ENCODE measurements at places on chromosomes 5 and 9.

- DNase-seq = no peak
These were observed 367.6 kb downstream of the ENC1 start for GRCh38 chr5:74272831-74273451.

DNA sequence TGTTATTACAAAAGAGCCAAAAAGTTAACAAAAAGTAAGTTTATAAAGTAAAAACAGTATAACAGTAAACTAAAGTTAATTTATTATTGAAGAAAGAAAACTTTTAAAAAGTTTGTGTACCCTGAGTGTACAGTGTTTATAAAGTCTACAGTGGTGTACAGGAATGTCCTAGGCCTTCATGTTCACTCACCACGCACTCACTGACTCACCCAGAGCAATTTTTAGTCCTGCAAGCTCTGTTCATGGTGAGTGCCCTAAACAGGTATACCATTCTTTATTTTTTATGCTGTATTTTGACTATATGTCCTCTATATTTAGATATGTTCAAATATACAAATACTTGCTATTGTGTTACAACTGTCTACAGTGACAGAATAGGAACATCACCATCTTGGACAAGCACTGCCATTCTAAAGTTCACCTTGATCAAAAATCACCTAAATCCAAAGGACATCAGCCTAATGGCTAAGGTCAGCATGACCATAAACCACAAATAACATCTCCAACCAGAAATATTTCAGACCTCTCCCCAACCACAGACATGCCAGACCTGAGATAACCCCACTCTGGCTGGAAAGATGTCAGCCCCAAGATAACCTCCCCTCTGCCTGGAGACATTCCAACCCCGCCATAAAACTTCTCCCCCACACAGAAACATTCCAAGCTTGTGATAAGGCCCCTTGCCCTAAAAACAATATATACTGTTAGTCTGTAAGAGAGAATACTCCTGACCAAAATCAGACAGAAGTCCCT is 56.1 kb downstream of the AGXT2 start:
- DNase-seq = no peak

DNA sequence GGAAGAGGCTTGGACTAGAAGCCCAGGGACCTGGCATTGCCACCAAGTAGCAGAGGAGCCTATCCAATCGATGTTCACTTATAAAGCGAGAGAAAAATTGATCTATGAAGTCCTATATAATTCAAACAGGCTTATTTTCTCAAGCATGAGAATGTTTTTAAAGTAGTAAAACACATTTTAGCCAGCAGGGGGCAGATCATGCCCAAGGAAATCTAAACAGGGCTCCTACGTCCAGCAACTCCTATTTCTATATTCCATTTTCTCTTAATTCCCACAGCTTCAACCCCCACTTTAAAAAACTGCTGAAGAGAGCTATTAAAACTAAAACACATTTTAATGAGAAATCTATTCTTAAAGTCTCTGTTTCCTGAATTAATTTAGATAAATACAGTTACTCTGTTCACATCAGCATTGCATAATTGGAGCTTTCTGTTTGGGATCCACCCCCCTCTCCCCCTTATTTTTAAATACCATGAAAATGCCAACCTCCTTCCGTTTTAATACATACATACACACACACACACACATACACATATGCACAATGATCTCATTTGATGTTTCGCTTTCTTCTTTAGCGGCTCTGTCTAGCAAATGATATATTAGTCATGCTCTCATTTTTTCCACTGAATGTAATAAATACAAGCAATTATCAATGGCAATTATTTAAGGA is 144.9 kb downstream of the MYO10 start:
- DNase-seq = peak; percentile 18

- peak; percentile 18 for DNase-seq
These were observed 54.5 kb upstream of the FST start for GRCh38 chr5:53425687-53426511.

- no peak for DNase-seq
These were observed 3.8 kb upstream of the PTGS1 start for GRCh38 chr9:122367065-122367464.

DNA sequence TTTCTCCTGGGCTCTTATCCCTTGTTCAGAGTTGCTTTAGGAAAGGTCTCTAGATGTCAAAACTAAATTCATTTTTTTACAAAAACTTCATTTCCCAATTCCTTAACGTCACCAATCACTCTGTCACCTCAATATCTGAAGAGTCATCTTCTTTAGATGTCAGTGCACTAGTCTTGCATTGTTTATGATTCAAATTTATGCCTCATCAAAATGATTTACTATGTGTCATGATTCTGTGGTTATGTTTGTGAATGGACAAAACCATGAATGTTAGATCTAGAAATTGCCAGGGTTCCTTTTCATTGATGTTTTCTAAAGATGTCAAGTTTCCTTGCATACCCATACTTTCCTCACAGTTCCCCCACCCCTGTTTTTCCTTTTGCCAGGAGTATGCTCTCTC is 21.5 kb downstream of the CWC27 start:
- no peak for DNase-seq

DNA sequence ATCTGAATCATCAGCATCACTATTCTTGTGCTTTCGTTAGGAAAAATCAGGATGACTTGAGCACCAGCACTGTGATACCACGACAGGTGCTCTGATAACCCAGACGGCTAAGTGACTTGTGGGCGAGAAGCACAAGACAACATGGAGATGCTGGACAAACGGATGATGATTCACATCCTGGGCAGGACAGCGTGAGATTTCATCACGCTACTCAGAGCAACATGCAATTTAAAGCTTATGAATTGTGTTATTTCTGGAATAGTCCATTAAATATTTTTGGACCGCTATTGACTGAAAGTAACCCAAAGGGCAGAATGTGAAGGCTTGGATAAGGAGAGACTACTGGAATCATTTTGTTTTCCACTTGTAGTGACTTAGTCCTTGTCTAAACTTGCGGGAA is 114.8 kb upstream of the DAPK1 start:
- DNase-seq = no peak

DNA sequence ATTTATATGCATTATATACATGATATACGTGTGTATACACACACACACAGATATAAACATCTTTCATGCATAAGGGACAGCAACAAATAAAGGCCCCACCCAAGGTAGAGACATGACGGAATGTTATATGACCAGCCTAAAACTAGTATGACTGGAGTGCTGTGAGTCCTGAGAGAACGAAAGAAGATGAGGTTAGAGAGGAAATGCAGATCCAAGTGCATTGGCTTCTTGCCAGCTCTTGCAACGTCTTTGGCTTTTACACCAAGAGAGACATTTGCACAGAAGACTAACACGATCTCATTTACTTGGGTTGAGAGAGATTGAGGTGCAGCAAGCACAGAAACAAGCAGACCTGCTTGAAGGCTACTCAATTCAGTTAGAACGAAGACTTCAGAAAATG is 23.0 kb downstream of the CDH10 start:
- DNase-seq = no peak

GRCh38 chr9:14211564-14211963 is 102.4 kb downstream of the NFIB start:
- DNase-seq = no peak

DNA sequence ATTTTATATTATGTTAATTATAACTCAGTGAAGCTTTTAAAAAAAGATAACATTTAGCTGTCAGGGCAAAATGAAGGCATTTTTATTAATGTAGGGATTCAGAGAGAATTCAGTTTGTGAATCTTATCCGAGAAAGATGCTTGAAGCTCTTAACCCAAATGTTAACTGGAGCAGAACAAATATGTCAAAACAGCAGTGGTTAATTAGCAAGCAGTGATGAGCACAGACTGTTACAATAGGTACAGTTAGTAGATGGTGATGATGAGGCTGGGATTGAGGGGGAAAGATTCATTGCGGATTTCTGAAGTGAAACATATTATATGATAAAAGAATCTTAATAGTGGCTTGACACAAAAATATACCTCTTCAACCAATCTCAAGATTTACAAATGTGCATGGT is 356.7 kb downstream of the DIRAS2 start:
- DNase-seq = no peak

DNA sequence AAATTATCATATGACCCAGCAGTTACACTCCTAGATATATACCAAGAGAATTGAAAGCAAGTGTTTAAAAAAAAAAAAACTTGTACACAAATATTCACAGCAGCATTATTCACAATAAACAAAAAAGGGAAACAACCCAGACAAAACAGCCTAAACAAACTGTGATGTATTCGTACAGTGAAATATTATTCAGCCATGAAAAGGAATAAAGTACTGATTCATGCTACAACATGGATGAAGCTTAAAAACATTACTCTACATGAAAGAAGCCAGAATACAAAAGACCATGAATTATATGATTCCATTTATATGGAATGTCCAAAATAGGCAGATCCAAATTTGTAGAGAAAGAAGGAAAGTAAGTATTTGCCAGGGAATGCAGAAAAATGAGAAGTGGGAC is 161.1 kb downstream of the CWC27 start:
- no peak for DNase-seq

- no peak for DNase-seq
These were observed 60.6 kb downstream of the PAM start for GRCh38 chr5:102815540-102816332.

GRCh38 chr5:83937837-83938236 is 217.2 kb upstream of the HAPLN1 start:
- no peak for DNase-seq

- no peak for DNase-seq
These were observed at the start of gene PRDM9 for GRCh38 chr5:23507278-23507685. Gene PRDM9 (plus strand): TSS chr5:23507609. CDS start chr5:23509034, 1,425 bp downstream.

GRCh38 chr5:78706825-78707224 is 58.3 kb upstream of the LHFPL2 start:
- no peak for DNase-seq

GRCh38 chr9:101403516-101404285 is 5.0 kb downstream of the ZNF189 start:
- no peak for DNase-seq

GRCh38 chr5:122584411-122585300 is 190.2 kb upstream of the SNX2 start:
- DNase-seq = no peak

DNA sequence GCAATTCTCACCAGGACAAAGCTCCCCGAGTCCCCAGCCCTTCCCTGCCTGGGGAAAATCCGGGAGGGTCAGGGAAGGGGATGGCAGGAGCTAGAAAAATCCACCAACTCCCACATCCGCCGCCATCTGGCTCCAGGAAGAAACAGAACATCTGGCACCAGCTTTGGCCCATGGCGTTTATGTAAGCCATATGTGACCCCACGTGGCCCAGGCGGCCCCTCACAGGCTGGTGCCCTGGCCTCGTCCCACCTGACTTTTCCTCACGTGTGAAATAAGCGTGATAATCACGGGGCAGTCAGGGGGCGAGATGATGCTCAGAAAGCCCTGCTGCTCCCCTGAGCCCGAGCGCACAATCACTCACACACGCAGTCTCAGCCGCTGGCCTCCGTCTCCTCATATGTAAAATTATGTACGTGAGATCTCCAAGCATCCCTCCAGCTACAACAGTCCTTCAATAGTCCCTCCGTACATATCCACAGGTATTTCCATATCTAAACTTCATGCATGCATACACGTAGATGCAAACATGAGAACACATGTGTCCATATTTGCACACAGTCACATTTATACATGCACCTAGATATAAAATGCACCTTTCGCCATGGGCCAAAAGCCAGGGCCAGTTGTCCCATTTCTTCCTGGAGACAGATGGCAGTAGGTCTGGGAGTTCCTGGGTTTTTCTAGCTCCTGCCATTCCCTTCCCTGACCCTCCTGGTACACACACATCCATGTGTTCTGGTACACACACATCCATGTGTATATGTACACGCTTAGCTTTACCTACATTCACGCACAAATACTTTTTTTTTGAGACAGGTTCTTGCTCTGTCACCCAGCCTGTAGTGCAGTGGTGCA is 28.9 kb downstream of the PLPP7 start:
- no peak for DNase-seq

GRCh38 chr9:138021251-138022056 is 143.9 kb downstream of the CACNA1B start:
- DNase-seq = no peak
